ENCODE measurements at places on chromosomes 3 and 15.

DNA sequence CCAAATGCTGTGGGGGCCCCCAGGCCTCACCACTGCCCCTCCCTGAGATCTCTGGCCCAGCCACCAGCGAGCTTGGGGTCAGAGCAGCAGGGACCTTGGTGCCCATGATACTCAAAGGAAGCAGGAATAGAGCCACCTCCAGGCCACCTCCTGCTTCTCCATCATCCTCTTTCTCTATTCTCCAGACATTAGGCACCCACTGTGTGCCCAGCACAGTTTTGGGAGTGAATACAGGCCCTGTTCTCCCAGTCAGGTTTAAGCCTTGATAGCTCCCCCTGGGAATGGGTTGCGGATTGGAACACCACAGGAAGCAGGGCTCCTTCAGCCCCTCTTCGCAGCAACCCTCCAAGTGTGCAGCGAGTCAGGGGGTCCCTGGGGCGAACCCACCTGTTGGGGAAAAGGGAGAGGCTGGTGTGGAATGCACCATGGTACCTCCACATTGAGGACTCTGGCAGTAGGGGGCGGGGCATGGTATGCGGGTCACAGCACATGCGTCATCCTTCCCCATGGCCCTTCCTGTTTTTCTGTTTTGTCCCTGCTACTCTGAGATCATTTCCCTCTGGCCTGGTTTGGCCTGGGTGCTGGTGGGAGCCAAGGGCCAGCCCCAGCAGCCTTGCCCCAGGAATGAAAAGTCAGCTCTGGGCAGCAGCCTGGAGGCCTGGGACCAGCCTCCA, 14.2 kb upstream of the SEMA3B start:
- peak; percentile 45 for DNase-seq

DNA sequence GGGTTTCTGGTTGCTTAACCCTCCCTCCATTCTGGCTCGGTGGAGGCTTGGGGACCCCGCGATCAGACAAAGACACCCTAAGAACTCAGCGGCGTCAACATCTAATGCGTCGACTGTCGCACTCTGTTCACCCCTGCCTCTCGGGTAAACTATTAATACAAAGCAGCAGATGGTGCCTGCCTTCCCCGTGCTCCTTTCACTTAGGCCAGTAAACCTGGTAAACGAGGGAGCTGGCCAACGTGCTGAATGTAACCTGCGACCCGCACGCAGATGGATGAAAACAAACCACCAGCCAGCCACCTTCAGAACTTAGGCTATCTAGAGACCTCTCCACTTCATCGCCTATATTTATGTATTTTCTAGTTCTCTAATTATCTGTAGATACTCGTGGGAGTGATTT, 848 bp upstream of the CADPS start:
- DNase-seq, result peak; percentile 25

GRCh38 chr3:141860086-141860669, 16.3 kb upstream of the ATP1B3 start:
- no peak for DNase-seq

GRCh38 chr15:51051776-51052175, 42.9 kb downstream of the TNFAIP8L3 start:
- DNase-seq, result no peak

- peak; percentile 27 for DNase-seq
These were observed 486 bp downstream of the LSG1 start for GRCh38 chr3:194671511-194671899.

DNA sequence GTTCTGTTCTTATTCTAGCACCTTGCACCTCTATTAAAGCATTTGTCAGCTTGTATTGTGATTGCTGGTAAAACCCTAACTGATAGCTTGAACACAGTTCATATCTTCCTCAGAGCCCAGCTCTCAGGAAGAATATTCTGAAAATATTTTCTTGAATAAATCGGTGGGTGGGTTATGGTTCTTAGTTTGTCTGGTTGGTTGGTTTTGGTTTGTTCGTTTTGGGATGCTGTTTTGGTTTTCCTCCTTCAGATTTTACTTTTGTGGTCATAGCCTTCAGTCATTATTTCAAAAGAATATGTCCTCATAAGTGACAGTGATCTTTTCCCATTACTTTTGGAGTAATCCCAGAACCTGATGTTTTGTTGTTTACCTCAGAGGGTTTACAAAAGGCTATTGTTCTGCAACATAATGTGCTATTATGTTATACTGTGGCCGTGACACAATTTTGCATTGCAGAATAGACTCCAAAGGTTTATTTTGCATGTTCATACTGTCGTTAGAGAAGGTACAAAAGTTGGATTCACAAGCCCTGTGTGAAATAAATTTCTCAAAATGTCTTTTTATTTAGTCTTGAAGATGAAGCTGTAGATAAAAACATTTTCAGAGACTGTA, 2.7 kb upstream of the TMEM87A start:
- DNase-seq, result no peak

- peak; percentile 55 for DNase-seq
These were observed 34.2 kb downstream of the LIPC start for GRCh38 chr15:58465866-58466517.

GRCh38 chr3:134892326-134892725, 97.3 kb downstream of the EPHB1 start:
- DNase-seq, result no peak

- DNase-seq, result no peak
These were observed 85.1 kb downstream of the RYR3 start for GRCh38 chr15:33395846-33396245.

GRCh38 chr15:73950831-73951561, 24.7 kb downstream of the LOXL1 start:
- peak; percentile 100 for DNase-seq

DNA sequence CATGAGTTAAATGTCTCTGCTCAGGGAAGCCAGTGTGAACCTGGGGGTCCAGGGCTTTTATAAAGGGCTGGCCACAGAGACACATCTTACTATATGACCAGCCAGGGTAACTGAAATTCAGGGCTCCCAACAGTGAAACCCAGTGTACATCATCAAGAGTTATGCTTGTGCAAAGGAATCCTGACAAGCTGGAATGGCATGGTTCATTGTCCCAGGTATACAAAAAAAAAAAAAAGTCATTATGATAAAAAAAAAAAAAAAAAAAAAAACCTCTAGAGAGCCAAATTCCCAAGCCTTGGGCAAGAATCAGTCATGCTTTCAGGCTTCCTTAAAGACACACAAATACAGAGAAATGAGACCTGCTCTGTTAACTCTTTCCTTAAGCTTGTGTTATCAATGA, 452.0 kb downstream of the GABRG3 start:
- DNase-seq, result no peak

DNA sequence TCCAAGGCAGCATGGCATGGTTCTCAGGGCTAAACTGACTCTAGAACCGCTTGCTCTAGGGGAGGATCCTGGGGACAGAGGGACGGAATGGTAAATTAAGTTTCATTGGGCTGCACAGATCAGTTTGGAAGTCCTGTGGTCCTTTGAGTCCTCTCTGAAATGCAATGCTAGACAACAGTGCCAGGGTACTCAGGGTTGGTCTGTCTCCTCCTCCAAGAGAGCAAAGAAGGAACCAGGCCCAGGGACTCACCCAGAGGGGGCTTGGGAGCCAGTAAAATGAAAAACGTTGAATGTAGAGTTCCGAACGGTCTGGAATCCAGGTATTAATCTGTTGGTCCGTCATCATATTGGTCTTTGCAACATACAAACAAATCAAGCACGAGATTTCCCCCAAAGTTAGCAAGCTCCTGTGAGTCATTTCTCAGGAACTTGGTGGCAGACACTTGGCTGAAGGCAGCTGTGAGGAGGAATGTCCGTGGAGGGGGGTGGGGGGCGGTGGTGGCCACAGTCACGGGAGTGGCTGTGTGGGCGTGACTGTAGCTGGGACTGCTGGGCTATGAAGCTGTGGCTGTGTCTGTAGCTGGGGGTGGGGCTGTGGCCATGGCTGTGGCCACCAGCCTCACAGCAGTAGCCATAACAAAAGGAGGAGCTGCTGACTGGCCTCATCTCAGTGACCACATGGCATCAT, 361.0 kb downstream of the SHQ1 start:
- DNase-seq, result peak; percentile 94

DNA sequence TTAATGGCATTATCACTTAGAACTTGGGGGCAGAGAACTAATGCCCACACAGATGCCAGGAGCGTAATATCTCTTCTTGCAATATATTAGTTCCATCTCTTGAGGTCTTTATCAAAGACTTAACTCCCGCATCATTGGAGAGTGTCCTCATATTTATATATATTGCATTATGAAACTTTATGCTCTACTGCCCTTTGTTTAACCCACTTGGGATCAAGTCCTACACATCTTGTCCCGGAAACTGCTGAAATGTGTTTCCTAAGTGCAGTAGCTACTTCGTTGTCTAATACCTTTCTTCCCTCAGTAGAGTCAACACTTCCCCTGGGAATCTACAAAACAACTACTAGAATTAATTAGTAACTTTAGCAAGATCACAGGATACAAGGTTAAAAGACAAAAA, 1029.2 kb downstream of the OTOL1 start:
- DNase-seq, result peak; percentile 56

DNA sequence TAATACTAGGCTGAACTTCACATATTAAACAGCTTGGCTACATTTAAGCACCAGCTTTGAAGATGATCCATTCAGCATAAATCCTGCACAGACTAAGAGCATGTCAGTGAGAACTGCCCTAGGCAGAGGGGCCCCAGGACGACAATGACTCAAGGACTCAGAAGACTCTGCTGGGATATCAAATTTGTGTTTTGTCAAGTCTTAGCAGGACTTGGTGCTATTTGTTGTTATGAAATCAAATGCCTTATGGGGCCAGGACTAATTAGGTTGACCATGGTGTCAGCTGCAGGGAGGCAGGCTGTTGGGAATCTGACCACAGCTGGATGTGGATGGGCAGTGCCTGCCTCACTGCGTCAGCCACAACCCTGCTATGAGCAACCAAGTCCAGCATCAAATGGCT, 91.8 kb downstream of the RYR3 start:
- no peak for DNase-seq

Data from LHCN-M2 (cell line).